ENCODE measurements at places on chromosomes 2 and 18. TPM values are rescaled to one million over a fixed set of nuclear protein-coding genes. Genes with fewer than 3 reads are reported as not detected.
A peak's percentile ranks its signal among the peaks of the same experiment; 100 is the strongest.

- no peak for DNase-seq
Measured at GRCh38 chr2:9991221-9991620, 39.7 kb downstream of the GRHL1 start.

GRCh38 chr2:179349670-179350303, 85.2 kb upstream of the SESTD1 start:
- DNase-seq = no peak

DNA sequence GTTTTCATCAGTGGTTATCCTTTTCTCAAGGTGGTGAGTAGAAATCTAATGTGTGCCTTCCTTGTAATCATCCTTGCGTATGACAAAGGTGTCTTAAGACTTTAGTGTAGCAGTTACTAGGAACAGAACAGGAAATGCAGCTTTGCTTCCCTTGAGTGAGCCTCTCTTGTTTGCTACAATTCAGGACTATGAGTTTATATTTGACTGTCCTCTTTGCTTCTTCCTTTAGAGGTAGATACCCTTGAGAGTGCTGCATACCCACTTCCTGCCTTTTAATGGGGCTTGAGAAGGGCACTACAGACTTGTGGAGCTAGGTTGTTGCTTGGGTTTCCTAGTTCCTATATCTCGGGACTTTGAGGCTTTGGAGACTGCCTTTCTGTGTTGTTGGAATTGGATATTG, 3.8 kb downstream of the KCNJ13 start:
- DNase-seq = no peak

DNA sequence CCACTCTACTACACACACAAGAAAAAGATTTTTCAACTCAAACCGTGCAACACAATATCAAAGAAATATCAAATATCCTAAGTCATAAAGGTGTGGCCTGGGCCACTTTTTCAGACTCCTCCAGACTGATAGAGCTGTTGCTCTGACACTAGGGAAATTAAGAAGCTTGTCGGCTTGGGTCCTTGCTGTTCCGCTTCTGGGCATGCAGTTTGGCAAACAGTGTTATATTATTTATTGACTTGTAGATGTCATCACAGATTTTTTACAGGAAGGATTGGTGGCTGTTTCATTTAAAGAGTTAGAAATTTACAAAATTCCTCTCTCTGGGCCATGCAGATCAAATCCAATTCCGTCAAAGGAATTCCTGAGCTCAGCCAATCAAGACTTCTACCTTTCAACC, 98.3 kb upstream of the MSH2 start:
- no peak for DNase-seq

DNA sequence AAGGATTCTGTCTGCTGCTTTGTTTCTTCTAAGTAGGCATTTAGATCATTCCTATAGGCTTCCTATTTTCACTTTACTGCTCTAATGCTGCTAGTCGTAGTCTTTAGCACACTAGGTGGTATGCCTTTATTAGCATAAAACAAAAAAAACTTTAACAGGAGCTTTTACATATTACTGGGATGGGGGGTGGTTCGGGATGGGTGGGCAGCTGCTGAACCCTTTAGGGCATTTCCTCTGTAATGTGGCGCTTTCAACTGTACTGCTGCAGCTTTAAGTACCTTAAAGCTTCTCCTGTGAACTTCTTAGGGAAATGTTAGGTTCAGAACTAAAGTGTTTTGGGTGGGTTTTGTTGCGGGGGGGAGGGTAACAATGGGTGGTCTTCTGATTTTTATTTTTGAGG, 41.3 kb downstream of the ACTR2 start:
- DNase-seq = no peak

GRCh38 chr2:13819896-13820295, 812.6 kb upstream of the LRATD1 start:
- no peak for DNase-seq

DNA sequence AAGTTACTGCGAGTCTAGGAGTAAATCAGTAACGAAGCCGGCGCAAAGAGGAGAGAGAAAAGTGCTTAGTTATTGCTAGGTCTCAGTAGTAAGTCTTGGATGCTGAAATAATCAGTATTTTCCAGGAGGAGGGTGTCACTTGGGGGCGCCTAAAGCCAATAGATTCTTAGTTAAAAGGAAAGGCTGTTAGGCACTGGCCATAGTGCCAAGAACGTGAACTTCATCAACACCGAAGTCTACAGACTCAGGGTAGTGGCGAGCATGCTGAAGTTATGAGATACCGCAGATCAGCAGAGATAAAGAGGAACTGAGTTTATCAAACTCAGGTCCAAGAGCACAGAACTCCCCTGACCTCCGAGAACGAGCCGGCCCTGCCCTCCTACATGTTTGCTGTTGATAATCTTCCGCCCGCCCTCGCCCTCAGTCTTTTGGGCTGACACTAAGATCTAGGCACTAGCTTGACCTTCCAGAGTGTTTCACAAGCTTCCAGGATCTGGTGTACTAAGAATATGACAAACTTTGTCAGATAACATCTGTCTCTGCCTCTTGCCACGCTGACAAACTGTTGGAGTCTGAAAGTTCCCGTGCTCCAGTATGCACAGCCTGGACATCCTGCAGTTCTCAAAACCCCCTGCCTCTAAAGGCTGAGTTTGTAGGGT, 49.2 kb downstream of the CYB5A start:
- DNase-seq = peak; percentile 66

Gene MEP1B
- polyA plus RNA-seq = not detected

Gene RMDN2
- 6.6 TPM for polyA plus RNA-seq

Gene MALL
- 2.5 TPM for polyA plus RNA-seq

Gene SCRN3
- polyA plus RNA-seq = 9.5 TPM

Data from pancreas (tissue), 10 donors.